ENCODE measurements at places on chromosomes 3 and 15.

DNA sequence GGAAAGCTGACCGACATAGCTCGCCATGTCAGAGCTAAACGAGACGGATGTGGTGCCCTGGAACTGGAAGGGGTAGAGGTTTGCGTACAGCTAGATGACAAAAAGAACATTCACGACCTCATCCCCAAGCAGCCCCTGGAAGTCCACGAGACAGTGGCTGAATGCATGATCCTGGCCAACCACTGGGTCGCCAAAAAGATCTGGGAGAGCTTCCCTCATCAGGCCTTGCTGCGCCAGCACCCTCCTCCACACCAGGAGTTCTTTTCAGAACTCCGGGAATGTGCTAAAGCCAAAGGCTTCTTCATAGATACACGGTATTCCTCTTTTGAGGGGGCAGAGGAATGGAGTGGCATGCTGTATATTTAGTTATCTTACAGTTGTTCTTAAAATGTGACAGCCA, 30.4 kb downstream of the TIPIN start:
- no peak for DNase-seq

GRCh38 chr3:119729996-119730395, 27.2 kb downstream of the CFAP91 start:
- no peak for DNase-seq

DNA sequence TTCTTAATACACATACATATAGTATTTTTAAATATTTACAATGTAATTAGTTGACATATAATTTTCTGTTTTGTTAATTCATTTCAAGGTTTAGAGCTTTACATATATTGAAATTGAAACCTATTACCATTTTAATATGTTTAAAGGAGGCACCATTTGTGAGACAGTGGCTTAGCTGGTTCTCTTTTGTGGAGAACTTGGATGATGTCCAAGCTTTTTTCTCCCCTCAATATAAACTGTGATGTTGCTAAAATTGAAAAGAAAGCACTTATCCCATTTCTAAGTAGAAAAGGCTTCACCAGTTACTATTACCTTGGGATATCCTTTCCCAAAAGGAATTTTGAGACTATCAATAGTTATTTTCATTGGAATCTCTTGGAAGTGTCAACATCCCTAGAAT, 707.2 kb downstream of the NTRK3 start:
- no peak for DNase-seq

DNA sequence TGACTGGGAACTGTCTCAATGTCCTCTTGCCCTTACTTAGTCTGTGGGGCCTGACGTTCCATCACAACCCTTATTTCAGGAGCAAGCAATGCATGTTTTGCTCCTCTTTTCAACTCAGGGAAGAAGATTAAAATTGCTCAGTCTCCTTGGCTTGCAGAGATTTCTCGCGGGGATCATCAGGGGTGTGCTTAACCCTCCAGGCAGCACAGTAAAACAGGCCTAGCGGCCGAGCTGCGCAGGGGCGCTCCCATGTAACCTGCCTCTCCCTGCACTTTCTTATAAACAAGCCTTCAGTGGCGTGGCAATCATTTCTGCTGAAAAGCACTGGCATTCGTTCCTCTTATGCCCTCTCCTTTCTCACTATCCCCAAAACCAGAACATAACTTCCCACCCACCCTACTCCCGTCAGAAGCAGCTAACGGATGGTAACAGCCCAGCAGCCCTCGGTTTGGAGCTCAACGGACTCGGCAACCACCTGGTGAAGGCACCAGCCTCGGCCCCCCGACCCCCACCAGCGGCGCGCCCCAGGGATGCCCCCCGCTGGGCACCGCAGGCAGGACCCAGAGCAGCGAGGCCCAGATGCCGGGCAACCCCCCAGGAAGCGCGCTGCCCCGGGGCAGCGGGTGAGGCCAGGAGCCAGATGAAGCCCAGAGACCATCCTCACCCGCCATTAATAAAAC, 1.1 kb downstream of the MCF2L2 start:
- no peak for DNase-seq

DNA sequence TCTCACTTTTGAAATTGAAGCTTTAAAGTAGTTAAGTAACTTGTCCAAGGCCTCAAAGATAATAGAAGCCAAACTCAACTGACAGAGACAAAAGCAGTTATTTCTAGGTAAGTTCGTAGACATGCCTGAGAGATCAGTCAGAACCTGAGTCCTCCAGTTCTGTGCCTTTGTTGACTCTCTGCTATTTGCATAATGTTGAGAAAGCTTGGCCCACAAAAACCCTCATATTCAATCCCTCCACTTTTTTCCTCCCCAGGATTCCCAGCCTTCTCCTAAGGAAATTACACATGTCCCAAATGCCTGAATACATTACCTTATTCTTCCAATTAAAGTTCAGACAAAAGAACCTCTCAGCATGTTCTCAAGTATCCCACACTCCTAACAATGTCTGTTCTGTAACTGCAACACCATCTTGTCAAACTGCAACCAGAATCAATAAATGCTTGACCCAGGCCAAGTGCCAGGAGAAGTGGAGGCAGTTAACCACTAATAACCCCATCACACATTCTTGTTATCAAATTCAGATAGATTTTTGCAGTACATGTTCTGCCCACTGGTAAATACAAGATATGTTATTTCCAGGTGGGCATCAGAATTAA, 217.8 kb downstream of the LRRC3B start:
- DNase-seq, result no peak

DNA sequence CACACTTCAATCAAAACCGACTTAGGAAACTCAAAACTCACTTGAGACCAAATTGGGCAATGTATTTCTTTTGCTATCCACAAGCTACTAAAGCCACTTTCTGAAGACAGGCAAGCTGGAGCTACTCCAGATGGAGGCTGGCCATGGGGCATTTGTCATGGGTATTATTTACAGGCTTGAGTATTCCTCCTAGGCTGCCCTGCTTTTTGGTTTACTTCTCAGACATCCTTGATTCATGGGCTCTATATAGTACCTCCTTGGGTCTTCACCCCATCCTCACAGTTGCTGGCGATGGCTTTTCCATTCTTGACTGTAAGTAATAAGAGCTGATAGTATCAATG, 18.6 kb upstream of the SYNM start:
- DNase-seq, result no peak

DNA sequence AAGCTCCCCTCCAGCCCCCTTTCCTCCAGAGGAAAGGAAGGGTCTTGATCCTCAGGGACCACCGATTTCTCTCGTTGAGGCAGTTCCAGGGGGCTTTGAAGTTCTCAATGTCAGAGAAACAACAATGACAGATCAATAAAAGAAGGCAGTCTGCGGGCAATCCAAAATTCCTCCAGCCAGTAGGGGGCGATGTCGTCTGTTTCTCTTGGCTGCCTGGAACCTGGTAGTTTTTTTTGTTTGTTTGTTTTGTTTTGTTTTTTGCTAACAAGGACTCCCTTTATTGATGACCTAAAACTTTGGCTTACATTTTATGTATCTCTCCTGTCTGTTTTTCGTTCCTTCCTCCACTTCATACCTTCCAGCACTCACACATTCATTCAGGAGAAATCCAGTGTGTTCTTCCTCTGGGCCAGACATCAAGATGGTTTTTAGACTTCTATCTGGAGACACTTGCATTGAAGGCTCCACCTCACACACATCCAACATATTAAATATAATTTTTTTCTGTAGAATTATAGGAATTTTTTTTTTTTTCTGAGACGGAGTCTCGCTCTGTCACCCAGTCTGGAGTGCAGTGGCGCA, 276.6 kb downstream of the RPLP1 start:
- no peak for DNase-seq

GRCh38 chr15:54312528-54312927, 334.3 kb downstream of the UNC13C start:
- DNase-seq, result no peak

DNA sequence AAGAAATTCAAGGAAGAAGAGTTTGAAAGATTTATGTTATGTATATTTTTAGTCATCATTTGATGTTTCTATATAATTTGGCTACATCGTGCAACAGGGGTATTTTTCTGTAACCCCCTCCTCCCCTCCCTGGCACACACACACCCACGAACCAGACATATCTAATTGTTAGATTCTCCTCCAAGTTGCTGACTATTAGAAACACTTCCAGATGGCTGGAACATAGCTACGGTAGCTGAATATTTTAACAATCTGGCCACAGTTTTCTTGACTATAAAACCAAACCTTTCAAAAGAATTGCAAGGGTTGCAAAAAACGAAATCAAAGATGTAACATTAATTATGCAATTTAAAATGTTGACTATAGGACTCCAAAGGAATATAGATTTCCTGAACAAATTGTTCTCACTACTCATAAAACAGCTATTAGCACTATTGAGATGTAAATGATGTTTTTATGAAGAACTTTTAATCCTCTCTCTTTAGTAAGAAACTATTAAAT, 154.4 kb downstream of the CHL1 start:
- no peak for DNase-seq

DNA sequence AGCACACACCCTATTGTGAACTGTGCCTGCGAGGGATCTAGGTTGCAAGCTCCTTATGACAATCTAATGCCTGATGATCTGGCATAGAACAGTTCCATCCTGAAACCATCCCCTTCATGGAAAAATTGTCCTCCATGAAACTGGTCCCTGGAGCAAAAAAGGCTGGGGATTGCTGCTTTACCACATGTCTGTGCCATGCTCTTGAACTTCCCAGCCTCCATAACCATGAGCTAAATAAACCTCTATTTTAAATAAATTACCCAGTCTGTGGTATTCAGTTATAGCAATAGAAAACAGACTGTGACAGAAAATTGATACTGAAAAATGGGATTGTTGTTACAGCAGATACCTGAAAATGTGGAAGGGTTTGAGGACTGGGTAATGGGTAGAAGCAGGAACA, 162.7 kb downstream of the RAB11A start:
- DNase-seq, result no peak

GRCh38 chr15:100464888-100465287, 63.9 kb downstream of the CERS3 start:
- DNase-seq, result no peak

- DNase-seq, result no peak
Measured at GRCh38 chr3:58004973-58005372, 3.2 kb upstream of the FLNB start.

DNA sequence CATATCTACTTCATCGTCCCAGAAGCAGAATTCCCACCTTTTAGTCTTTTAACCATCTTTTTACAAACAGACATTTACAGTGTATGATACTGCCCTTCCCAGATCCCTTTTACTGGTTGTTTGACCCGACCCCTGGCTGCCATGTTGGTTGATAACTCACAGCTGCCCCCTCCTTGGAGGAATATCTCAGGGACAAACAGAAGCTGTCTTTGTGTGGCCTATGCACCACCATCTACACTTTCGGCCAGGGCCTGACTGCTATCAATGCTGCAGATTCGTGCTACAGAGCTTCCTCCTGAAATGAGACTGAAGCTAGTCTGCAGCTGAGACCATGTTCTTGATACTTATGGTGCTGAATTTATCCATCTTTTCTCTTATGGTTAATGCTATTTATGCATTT, 6.6 kb upstream of the POLQ start:
- no peak for DNase-seq

DNA sequence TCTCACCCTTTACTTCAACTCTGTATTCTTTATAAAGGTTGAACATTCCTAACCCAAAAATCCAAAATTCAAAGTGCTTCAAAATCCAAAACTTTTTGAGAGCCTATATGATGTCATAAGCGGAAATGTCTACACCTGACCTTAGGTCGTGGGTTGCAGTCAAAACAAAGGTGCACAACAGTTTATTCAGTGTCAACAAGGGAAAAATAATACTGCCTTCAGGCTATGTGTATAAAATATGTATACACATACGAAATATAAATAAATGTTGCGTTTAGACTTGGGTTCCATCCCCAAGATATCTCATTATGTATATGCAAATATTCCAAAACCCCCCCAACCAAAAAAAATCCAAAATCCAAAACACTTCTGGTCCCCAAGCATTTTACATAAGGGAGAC, 90.9 kb downstream of the STAG1 start:
- no peak for DNase-seq

Measured in hippocampal formation (tissue), 2 donors.